ENCODE measurements at places on chromosomes 2 and 18.

DNA sequence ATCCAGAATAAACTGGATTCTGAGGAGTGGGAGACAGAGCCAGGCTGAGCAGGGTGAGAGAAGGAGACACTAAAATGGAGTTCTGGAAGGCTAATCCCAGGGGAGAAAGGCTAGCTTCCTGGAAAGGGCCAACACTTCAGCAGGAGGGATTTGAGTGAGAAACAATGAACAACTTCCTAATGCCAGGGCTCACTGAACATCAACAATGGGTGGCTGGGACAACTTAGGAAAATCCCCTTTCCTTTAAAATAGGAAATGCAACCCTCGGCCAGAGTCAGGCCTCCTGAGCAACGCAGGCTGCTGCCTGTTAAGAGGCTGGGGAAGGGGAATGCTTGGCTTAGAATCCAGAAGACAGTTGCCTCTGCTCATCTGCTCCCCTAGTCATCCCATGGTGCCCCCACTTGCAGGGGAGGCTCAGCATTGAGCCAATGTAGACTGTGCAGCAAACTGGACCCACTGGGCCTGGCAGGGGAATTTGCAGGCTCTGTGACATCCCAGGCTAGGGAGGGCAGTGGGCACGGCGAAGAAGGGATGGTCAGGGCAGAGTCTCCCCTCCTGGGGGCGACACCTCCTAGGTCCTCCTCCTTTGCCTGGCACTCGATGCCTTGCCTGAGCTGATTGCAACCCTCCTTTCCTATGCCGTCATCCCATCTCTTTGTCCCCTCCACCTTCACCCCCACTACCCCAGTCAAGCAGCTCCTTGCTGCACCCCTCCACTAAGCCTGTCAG lies 182.5 kb downstream of the TNS1 start:
- DNase-seq, result no peak

GRCh38 chr2:144936442-144936841 lies 416.5 kb upstream of the ZEB2 start:
- DNase-seq, result no peak

DNA sequence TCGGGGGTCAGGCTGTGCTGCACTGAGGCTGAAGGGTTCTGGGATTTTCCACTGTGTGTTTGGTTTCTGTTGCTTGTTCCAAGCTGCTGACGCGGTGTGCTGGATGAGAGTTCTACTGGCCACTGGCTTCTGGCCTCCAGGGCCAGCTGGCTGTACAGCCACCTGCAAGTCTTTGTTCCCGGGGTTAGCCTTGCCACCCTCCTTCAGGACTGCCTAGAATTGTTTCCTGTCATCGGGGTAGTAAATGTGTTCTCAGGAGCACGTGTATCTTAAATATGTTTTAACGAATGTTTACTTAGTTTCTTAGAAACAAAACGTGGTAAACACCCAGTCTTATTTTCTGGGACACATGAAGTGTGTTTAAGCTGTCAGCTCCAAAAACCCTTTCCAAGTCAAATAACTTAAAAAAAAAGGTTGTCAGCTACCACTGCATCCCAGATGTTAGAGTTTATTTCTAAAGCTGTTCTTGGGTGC lies 231.2 kb downstream of the AGAP1 start:
- DNase-seq, result no peak

- DNase-seq, result no peak
Measured at GRCh38 chr18:74528478-74528877, 5.8 kb upstream of the CNDP1 start.

- DNase-seq, result no peak
Measured at GRCh38 chr2:224925061-224925809, 117.0 kb downstream of the DOCK10 start.

- no peak for DNase-seq
Measured at GRCh38 chr2:96247009-96247408, 18.8 kb downstream of the TMEM127 start.

DNA sequence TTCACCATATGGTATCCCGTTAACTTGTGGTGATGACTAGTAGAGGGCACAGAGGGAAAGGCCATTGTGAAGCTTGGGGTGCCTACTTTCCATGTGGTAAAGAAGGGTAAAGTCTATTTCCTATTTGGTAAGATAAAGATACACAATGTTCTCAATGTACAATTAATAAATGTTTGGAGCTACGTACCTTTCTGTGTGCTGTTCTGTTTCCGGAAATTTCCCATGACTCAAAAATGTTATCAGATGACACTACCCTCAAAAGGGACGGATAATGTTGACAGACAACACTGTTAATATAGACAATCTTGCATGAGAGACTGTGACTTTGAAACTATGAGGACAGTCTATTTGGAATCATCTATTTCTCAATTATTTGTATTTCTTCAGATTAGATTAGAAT lies 4.2 kb upstream of the SULT1C3 start:
- no peak for DNase-seq

GRCh38 chr18:56995579-56996188 lies 151.2 kb upstream of the BOD1L2 start:
- no peak for DNase-seq
